Hypothalamus (tissue), 51 donors: ENCODE measurements at places on chromosomes 16 and 17.

GRCh38 chr17:28394337-28395116 is 11.5 kb downstream of the SLC46A1 start:
- DNase-seq: no peak

DNA sequence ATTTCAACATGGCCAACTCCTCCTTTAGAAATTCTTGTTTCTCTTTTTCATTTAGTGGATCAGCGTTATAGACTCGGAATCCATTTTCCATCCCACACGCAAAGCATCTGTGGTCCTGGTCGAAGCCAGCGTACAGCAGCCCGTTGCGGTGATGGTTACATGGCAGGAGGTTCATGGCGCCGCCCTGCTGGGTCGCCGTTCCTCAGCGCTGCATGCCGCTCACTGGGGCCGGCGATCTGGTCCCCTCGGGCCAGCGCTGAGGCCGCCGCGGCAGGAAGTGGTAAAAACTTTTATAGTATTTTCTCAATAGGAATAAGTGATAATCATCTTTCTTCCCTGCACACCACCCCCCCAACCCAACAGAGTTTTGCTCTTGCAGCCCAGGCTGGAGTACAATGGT is 29.9 kb upstream of the RHOT1 start:
- DNase-seq: no peak

DNA sequence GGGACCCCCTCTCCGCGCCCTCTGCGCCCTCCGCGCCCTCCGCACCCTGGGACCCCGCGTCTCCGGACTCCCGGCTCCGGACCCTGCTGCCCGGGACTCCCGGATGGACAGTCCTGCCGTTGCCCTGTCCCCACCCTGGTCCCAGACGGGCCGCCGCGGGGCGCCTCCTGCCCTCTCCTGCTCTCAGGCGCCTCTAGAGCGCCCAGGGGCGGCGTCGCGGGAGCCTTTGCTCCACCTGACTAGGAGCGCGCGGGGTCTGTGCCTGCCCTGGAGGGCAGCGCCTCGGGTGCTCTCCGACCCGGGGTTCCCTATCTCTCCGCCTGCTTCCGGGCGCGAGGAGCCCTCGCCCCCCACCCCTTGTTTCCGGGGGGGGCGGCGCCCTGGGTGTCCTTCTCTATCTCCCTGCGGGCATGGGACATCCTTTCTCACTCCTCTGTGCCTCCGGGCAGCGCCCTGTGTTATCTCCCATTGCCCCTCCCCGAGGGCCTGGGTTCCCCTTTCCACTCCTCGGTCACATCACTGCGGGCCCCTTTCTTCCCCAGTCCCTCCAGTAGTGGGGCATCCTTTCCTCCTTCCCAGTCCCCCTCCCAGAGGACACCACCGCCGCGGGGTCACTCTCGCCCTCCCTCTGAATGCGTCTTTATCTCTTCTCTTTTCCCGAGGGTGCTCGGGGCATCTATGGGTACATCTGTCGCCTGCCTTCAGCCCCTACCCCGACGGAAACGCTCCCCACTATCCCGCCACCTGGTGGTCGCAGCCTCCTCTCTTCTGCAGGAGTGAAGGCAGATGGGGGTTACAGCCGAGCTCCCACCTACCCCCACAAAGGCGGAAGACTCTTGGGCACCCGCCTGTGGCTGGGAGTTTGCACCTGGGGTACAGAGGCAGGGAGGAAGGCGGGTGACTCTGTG is 875 bp downstream of the PRKCB start:
- DNase-seq: peak; percentile 50

GRCh38 chr16:11307639-11308492 is 26.7 kb upstream of the PRM1 start:
- no peak for DNase-seq

DNA sequence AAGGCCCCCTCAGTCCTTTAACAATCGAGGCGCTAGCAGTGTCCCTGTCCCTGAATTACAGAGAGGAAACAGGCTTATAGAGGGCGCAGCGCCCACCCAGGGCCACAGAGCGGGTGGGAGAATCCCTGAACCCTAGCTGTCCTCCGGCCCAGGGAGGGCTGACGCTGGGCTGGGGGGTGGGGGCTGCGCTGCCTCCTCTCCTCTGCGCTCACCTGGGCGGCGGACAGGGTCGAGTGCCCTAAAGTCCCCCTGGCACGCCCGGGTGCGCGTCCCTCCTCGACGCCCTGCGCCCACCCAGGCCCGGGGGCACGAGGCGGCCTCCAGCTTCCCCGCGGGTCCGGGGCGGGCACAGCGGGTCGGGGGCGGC is 200.4 kb upstream of the N4BP1 start:
- DNase-seq: no peak

- DNase-seq: no peak
These were observed 7.9 kb upstream of the RNF222 start for GRCh38 chr17:8405499-8406016.

DNA sequence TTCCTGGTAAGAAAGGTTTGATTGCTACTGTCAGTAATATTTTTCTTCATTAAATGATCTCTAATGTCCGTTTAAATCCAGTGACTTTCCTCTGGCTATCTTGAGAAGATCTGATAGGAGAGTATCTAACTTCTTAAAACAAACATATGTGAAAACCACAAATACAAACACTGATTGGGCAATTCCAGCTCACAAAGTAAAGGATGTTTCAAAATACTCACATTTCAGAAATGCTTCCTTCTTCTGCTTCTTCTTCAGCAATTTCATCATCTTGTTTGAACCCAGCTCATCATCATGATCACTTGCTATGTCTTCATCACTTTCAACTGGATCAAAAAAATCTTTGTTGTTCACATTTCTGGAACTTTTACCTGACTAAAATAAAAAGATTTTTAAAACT is 64.3 kb upstream of the RBL2 start:
- no peak for DNase-seq

DNA sequence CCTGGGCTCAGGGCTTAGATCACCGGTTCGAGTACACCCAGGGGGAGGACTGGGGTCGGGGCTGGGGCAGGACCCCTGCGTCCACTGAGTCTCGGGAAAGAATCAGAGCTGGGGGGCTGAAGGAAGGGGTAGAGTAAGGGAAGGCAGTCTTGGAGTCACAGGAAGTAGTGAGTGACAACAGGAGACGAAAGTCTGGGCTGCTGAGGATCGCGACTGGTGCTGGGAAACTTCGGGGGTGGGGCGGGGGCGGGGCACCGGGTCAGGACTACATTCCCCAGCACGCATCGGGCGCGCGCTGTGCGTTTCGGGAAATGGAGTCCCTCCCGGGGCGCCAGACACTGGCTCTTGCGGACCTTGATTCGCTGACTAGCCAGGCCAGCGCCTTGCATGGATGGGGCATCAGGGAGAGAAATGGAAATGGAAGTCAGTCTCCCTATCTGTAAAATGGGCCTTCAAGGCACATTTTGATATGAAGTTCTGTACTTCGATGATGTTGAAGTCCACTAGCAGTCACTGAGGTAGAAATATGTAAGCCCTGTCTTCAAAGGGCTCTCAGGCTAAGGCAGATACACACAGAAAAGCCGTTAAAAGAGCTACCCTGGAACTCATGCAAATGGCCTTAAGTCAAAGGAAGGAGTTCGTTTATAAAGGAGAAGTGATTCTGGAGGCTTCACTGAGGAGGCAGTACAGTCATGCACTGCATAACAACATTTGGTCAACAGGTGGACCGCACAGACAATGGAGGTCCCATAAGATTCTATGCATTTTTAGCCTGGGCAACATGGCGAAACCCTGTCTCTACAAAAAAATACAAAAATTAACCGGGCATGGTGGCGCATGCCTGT is 697 bp downstream of the CTF1 start:
- DNase-seq: peak; percentile 88

GRCh38 chr17:65656390-65657250 is 95.2 kb upstream of the AXIN2 start:
- DNase-seq: no peak

GRCh38 chr16:75262104-75262799 is 10.8 kb upstream of the BCAR1 start:
- DNase-seq: no peak

- no peak for DNase-seq
These were observed 25.0 kb downstream of the MPRIP start for GRCh38 chr17:17067257-17067656.

- no peak for DNase-seq
These were observed 36.1 kb downstream of the WNT3 start for GRCh38 chr17:46782250-46782953.

- no peak for DNase-seq
These were observed 185.8 kb downstream of the SNX29 start for GRCh38 chr16:12162151-12162985.

DNA sequence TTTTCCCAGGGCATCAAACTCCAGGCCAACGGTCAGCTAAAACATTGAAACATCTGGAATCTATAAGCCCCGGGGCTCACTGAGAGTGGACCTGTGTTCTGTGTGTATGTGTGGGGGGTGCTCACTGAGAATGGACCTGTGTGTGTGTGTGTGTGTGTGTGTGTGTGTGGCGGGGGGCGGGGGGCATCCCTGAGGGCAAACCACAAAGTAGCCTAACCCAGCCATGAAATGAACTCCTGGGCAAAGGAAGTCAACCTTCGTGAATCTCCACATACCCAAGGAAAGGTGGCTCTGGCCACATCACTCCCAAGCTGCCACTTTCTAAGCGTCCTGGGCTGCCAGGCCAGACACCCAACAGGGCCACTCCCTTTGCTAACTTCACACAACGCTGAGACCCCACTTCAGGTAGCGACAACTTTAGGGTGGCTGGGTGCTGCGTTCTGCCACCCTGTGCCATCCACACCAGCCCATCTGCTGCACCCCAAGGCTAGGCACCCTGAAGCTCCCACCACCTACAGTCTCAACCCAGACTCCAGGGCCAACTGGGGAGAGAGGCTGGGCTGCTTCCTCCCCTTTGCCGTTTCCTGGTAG is 1.6 kb downstream of the MAFG start:
- no peak for DNase-seq

DNA sequence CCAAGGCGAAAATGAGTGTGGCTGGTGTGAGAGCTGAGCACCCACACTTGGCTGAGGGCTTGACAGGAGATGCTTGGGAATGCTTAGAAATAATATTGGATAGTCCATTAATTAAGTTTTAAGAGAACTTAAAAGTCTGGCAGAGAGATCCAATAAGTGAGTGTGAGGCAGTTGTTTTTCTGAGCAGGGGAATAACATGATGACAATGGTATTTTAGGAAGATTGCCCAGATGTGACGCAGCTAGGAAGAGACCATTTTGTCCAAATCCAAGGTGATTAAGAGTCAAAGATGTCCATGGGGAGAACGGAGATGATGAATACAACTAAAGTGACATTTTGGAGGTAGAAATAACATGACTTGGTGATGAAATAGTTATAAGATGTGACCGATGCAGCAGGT is 102.8 kb upstream of the AXIN2 start:
- DNase-seq: no peak

GRCh38 chr16:27401768-27402568 is at the start of gene IL21R:
Gene IL21R, plus strand, starts transcription at chr16:27402174. Its CDS starts 27,898 bp downstream, at chr16:27430072.
- no peak for DNase-seq

GRCh38 chr16:67054901-67055300 is 26.0 kb downstream of the CBFB start:
- DNase-seq: no peak

DNA sequence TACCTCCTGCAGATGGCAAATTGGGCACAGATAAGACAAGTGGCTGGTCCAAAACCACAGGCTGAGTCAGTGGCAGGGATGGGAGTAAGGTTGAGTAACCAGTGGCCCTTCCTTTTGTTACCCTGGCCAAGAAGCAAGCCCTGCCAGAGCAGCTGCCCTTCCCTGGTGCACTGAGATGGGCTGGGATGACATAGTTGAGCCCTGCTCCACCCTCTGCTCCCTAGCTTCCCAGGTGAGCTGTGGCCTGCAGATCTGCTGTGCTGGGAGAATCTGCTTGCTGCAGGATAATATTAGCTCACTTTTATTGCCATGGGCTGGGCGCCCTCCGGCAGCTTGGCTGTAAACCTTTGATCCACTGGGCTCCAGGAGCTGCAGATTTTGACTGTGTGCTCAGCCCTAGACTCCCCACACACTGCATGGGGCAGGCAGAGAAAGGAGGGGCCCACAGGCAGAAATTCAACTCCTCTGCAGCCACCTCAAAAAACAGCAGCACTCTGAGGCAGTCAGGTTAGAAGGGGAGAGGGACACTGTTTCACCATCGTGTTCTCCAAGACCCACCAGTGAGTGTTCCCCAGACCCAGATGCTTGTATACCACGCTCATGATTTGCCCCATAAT is 101.8 kb downstream of the CBLN1 start:
- no peak for DNase-seq

DNA sequence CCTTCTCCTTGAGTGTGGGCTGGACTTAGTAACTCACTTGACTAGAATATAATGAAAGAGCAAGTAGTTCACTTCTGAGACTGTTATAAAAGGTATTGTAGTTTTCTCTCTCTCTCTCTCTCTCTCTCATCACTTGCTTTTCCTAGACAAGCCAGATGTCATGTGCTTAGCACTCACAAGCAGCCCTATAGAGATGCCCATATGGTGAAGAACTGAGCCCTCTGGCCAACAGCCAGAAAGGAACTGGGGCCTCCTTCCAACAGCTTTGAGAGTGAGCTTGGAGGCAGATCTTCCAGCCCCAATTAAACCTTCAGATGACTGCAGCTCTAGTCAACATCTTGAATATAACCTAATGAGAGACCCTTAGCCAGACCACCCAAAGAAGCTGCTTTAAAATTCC is 440.5 kb downstream of the GRIN2A start:
- DNase-seq: no peak

DNA sequence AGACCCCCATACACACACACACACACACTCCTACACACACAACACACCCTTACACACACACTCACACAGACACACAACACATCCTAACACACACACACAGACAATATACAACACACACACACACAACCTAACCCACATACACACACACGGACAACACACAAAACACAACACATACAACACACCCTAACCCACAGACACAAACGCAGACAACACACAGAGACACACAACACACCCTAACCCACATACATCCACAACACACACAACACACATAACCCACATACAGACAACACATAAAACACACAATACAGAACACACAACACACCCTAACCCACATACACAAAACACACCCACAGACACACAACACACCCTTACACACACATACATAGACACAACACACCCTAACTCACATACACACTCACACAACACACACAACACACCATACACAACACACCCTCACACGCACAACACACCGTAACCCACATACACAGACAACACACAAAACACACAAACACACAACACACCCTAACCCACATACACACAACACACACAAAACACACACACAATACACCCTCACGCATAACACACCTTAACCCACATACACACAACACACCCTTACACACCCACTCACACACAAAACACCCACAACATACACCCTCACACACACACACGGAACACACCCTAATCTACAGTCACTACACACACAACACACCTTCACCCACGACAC is 4.4 kb downstream of the ASGR1 start:
- DNase-seq: no peak

GRCh38 chr17:27536781-27537180 is 80.5 kb downstream of the KSR1 start:
- no peak for DNase-seq

DNA sequence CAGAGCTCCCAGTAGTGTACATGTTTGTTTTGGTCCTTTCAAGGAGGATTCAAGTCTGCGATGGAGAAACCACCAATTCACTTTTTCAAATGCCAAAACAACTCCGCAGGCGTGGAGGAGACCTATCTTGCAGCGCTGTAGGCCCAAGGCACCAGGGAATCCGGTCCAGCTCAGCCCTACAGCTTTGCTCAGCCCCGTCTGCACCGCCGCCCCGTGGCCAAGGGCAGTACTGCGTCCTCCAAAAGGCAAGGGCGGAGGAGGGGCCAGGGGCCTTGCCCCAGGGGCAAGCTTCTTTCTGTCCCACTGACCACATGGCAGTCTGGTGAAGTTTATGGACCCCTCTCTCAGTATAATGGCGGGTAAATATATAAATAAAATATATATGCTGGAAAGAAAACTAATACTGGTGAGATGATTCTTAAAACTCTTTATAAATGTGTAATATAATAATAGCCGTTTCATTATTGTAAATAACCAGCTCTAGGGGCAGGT is 709 bp upstream of the CD300LG start:
- peak; percentile 77 for DNase-seq
